ENCODE measurements at places on chromosomes 4 and X.

- peak; percentile 80 for DNase-seq
These were observed 501 bp downstream of the ZNF518B start for GRCh38 chr4:10456595-10457254.

GRCh38 chr4:21802406-21802805, 146.2 kb downstream of the KCNIP4 start:
- DNase-seq = peak; percentile 50

DNA sequence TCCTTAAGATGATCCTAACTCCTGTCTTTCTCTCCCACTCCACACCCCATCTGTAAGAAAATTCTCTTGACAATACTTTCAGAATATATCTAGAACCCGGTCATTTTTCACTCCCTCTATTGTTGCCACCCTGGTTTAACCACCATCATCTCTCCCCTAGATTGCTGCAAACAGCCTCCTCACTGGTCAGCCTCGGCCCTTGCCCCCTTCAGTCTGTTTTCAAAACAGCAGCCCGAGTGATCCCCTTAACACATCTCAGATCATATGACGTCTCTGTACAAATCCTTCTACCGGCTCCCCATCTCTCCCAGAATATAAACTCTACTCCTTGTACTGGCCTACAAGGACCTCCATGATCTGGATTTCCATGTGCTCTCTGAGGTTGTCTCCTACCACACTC, 35.2 kb upstream of the F9 start:
- DNase-seq = no peak

- no peak for DNase-seq
These were observed 14.3 kb downstream of the RCHY1 start for GRCh38 chr4:75499900-75500299.

- no peak for DNase-seq
These were observed 3.3 kb downstream of the ING2 start for GRCh38 chr4:183507925-183508696.

DNA sequence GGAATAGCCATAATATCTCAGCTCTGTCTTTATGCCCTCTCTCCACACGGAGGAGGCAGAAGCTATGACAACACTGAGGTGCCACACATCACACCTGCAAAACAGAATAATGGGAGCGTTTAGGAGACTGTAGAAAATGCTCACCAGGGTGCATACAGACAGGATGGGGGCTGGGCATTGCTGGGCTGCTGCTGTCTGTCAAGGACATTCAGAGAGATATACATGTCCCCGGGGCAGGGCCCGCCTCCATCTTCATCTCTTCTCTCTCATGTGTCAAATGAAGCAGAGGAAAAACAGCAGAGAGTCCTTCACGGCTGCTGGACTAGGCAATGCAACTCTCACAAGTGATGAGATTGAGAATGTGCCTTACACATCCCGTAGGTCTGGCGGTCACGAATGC, 65.3 kb upstream of the DHRSX start:
- DNase-seq = no peak

DNA sequence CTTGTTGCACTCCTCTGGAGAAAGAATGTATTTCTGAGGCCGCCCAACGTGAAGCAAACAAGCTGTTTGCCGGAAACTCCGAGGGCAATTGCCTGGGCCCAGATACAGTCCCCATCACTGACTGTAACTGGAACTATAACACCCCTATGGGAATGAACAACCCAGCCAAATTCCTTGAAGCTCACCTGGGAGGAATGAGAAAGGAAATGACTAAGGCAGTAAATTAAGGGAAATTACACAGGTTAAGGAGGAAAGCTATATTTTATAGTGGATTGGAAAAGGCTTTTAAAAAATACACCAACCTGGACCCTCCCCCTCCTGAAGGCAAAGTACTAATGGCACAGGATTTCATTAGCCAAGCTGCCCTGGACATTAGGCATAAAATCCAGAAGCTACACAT, 11.7 kb upstream of the HERC5 start:
- no peak for DNase-seq

- no peak for DNase-seq
These were observed 184.6 kb downstream of the OR13H1 start for GRCh38 chrX:131728295-131729145.

DNA sequence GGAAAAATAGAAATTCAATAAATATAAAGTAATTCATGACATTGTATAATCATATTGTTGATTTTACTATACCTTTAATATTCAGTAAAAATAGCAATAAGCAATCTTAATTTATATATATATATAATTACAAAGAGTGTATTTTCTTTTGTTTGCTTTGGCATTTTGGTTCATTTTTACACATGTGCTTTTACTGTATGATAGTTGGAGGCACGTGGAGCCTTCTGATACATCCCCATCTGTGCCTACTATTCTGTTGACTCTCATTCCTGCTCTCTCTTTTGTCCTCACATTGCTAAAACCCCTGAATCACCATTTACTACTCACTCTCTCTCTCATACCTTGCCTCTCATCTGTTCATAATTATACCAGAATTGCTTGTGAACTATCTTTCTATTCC, 106.4 kb upstream of the NDST4 start:
- DNase-seq = peak; percentile 15

GRCh38 chrX:101530944-101531343, 19.4 kb upstream of the ARMCX1 start:
- DNase-seq = no peak

- peak; percentile 10 for DNase-seq
These were observed 168.2 kb downstream of the DCTD start for GRCh38 chr4:182748949-182749348.

DNA sequence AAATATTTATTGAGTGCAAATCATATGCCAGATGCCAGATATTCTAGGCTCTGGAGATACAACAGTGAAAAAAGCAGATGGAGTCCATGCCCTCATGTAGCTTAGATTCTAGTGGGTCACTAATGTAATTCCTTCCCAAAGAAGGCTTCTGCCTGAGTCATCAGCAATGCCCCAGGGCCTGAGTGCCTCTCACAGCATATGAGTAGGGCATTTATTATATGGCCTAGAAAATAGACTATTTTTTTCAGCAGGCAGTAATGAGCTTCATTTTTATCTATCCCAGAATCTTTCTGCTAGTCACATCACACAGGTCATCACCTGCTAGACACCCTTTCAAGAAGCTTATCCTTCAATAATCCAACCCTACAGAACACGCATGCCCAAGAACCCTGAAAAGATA, 22.3 kb downstream of the TMEM31 start:
- DNase-seq = no peak

DNA sequence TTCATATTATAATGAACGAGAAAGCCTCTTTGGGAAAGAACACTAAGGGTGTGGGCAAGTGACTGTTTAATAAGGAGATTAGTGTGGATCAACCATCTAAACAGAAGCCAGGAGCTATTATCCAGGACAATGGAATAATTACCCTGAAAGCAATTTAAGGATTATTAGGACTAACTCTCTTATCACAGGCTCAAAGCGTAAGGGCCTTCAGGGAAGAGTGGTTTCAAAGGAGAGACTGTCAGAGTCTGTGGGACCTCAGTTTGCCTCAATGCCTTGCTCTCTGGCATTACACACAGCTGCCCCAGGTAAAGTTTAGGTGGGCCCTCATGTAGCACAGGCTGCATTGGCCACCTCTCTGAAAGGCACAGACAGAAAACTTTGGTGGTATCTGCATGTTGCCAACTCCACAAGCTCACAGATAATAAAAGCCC, 717.2 kb upstream of the ADGRL3 start:
- DNase-seq = no peak

DNA sequence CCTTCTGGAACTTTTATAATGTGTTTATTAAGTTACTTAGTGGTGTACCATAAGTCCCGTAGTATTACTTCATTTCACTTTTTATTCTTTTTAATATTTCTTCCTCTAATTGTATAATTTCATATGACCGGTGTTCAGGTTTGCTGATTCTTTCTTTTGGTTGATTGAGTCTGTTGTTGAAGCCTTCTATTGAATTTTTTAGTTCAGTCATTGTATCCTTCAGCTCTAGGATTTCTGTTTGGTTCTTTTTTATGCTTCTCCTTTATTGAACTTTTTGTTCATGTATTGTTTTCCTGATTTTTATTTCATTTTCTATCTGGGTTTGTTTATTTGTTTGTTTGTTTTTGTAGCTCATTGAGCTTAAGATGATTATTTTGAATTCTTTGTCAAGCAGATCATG, 8.8 kb downstream of the CEP44 start:
- no peak for DNase-seq
